ENCODE measurements at places on chromosomes 7 and 10.
A peak's percentile ranks its signal among the peaks of the same experiment; 100 is the strongest.

- no peak for ATAC-seq
Measured at GRCh38 chr7:149598721-149599308, 101.2 kb upstream of the ZNF746 start.

DNA sequence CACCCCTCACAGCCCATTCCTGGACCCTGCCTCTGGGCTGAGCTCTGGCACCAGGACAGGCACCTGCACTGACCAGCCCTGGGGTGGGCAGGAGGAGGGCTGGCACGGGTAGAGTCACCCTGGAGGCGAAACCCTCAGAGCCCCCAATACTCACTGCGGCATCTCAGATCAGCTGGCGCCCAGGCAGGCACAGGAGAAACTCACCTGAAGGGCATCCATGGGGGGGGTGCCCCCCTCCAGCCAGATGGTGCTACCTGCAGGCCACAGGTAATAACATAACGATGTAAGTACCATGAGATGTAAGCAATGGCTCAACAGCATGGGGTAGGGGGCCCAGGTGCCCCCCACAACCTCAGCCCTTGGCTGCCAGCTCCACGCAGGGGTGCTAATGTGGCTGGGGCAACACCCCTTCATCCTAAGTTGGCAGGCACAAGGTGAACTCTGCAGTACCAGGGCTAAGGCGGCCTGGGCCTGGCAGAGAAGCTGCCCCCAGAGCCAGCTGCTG, 12.1 kb upstream of the PYROXD2 start:
- ATAC-seq, result no peak

- ATAC-seq, result no peak
Measured at GRCh38 chr7:128025819-128026218, 5.4 kb downstream of the LRRC4 start.

- no peak for ATAC-seq
Measured at GRCh38 chr10:5942001-5942400, 35.3 kb downstream of the IL15RA start.

GRCh38 chr10:32713560-32713959, 244.5 kb downstream of the ITGB1 start:
- no peak for ATAC-seq

- no peak for ATAC-seq
Measured at GRCh38 chr7:155885167-155886155, 73.2 kb upstream of the SHH start.

- no peak for ATAC-seq
Measured at GRCh38 chr10:103397191-103397825, 882 bp downstream of the PDCD11 start.

DNA sequence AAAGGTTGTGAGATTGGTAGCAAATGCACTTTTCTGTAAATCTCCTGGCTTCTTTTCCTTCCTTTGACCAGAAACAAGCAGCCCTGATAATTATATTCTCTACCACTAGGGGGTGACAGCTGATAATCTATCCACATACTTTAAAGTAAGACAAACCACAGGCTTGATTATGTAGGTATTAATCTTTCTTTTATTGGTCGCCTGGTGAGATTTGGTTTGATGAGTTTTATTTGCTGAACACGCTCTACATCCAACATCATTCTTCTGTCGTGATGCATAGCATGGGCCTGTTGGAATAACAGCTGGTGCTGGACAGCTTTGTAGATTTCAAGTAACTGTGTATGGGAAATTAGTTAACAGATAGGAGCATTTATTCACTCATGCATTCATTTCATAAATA, 63.5 kb downstream of the ZNF365 start:
- ATAC-seq, result no peak

DNA sequence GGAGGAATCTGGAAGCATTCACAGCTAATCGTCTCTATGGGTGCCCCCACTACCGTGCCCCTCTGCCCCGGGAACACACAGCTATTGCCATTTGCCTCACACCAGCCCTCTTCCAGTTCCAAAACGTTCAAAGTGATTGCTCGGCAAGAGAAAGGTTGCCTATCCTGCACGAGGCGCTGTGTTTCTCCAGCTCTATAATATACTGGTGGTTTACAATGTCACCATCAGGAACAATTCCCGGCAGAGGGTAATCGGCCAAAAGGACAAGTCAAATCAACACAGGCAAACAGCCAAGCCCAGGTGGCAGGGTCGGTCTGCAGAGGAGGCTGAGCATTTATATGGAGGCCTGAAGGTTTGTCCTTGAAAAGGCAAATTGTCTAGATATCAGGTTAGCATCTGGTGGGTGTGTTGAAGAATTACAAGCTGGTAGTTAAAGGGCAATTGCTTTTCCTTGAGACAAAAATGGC, 29.2 kb upstream of the TNS3 start:
- ATAC-seq, result no peak

DNA sequence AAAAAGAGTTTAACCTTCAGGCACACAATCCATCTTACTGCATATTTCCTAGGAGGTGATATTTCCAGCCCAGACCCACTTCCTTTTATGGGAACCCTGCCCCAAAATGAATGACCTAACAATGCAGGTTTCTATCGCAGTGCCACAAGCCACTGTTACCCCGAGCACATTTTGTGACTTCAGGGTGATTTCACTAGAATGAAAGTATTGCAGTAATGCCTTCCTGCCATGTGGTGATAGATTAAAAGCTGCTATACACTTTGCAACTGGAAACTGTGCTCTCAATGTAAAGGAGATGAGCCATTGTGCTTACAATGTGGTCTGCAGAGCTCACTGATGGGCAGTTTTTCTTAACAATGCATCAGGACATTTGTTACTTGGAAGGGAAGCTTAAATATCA, 90.5 kb upstream of the RSU1 start:
- no peak for ATAC-seq

GRCh38 chr7:3559278-3559677, 258.2 kb downstream of the SDK1 start:
- no peak for ATAC-seq

DNA sequence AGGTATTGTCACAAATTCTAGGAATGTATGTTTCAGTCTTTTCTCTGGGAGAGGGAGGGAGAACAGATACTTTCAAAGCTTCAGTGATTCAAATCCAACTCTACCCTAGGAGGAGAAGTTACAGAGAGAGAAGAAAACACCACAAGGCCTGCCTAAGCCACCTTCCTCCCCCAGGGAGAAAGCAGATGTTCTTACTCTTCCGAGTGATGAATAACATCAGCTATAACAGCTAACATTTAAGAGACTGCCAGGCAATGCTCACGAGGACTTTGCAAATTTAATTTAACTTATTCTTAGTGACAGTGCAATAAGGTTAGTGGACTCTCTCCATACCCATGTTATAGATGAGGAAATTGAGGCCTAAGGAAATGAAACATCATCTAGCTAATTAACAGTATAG, 36.8 kb downstream of the TAS2R41 start:
- ATAC-seq, result no peak

- no peak for ATAC-seq
Measured at GRCh38 chr7:1325246-1325645, 92.6 kb downstream of the UNCX start.

DNA sequence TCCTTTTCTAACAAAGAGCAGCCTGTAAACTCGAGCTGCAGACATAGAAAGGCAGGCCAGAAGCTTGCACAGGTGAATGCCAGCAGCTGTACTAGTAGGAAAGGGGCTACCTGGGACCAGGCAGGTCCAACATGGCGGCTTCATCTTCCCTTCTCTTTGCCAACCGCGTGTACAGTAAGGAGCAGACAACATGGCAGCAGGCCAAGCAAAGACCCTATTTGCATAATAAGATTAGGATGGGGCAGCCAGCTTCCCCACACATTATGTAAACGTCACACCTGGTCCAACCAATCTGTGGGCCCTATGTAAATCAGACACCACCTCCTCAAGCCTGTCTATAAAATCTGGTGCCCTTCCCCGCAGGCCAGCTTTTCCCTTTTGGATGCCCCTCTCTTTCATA, 1186.5 kb upstream of the AUTS2 start:
- ATAC-seq, result no peak

DNA sequence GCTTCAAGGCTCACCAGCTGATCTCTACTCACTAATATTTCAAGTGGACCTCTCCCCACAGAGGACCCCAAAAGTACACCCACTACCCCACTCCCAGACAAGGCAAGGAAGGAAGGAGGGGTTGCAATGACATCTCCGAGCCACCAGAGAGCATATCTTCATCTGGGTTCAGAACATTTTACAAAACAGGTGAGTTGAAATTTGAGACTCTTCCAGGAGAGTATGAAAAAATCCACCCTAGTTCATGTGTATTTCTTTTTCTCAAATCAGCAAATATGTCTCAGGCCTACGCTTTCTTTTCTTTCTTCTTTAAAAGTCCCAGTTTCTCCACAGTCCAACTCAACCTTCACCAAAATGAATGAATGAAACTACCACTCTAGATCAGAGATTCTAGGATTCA, 61.9 kb downstream of the SGMS1 start:
- ATAC-seq, result no peak

- ATAC-seq, result no peak
Measured at GRCh38 chr10:45000138-45000751, 478 bp upstream of the ZNF22 start.

- ATAC-seq, result peak; percentile 59
Measured at GRCh38 chr7:1533547-1534329, 3.2 kb downstream of the MAFK start.

- no peak for ATAC-seq
Measured at GRCh38 chr10:71840177-71840957, 10.7 kb downstream of the PSAP start.

GRCh38 chr7:82078807-82079206, 309.0 kb upstream of the HGF start:
- no peak for ATAC-seq

DNA sequence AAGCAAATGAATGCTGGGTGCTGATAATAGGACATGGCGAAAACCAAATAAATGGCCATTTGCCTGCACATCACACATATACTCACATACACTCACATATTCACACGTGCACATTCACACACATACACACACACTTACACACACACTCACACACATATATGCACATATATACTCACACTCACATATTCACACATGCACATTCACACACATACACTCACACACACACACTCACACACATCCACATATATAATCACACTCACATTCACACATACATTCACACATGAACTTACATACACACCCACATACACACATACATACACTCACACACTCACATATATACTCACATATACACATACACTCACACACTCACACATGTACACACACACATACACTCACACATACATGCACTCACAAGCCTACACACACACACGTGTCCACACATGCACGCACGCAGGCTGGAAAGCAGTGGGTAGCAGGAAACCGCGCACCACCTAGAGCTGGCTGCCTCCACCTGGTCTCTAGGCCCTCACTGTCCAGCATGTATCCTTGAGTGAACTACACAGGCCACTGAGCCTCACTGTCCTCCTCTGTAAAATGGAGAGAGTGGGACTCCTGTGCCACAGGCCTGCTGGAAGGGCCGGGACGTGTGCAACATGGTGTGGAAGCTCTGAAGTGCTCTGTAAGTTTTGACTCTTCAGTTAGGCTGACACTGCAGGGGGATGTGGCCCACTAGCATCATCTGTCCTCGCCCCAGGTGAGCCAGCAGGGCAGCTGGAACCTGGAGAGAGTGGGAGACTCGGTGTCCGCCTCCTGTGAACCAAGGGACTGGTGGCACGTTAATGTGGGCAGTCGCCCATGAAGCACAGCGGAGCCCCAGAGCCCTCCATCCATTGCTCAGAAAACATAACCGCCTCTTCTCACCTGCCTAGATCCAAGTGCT, 14.9 kb downstream of the TMEM72 start:
- no peak for ATAC-seq

DNA sequence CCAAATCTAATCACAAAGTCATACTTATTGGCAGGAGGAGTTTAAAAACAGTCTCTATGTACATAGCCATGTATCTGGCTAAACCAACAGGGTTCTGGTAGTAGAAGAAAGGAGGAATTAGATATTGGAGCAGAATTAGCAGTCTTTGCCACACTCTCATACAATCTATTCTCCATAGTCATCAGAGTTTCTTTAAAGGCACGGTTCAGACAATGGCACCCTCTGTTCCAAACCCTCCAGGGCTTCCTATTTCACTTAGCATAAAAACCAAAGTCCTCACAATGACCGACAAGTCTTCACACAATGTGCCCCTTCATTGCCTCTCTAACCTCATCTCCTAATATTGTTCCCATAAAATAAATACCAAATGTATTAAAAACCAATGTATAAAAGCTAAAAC, 12.7 kb downstream of the ZNF438 start:
- no peak for ATAC-seq

DNA sequence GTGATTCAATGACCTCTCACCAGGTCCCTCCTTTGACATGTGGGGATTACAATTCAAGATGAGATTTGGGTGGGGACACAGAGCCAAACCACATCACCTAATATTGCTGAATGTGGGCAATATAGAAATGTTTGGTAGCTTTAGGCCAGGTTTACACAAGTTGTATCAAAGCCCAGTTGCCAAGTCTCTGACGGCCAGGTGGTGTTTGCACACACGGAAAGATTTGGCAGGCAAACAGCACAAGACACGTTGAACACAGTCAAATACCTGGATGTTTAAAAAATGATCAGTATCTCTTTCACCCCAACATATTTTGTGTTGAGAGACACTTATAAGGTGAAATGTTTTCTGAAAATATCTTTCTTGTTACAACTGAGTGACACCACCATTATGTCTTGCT, 294.4 kb upstream of the MKI67 start:
- no peak for ATAC-seq

DNA sequence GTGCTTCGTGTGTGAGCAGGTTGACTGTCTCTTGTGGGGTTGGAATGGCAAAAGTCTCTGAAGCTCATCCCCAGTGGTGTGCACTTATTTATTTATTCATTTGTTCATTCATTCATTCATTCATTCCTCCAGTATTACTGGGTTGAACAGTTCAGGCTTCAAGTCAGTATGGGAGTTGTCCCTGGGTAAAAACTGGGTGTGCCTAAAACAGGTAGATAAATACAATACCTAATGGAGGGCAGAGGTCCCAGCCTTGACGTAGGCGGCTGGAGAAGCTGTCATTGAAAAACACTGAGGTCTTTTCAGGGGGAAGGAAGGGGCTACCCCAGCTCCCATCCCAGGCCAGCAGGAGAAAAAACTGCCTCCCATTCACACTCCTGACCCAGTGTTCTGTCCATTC, 11.0 kb downstream of the CASP7 start:
- no peak for ATAC-seq

GRCh38 chr10:114350751-114351150, 53.6 kb downstream of the AFAP1L2 start:
- no peak for ATAC-seq

DNA sequence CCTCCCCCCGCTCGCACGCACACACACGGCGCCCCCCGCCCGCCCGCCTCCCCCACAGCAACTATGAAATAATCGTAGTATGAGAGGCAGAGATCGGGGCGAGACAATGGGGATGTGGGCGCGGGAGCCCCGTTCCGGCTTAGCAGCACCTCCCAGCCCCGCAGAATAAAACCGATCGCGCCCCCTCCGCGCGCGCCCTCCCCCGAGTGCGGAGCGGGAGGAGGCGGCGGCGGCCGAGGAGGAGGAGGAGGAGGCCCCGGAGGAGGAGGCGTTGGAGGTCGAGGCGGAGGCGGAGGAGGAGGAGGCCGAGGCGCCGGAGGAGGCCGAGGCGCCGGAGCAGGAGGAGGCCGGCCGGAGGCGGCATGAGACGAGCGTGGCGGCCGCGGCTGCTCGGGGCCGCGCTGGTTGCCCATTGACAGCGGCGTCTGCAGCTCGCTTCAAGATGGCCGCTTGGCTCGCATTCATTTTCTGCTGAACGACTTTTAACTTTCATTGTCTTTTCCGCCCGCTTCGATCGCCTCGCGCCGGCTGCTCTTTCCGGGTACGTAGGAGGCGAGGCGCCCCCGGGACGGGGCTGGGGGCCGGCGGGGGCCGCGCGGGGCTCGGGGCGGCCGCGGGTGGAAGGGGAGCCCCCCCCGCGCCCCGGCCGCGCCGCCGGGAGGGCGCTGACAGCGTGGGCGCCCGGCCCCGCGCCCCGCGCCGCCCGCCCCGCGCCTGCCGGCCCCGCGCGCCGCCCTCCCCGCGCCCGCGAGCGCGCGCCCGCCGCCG, 441 bp downstream of the BMI1 start:
- peak; percentile 40 for ATAC-seq
